NCI-H1436 treated with DMSO at 0.1 percent for 48 hours (cell line): ENCODE measurements at places on chromosomes 5 and 9.

GRCh38 chr9:75979362-75979761, 88.9 kb downstream of the PCSK5 start:
- DNase-seq = no peak

DNA sequence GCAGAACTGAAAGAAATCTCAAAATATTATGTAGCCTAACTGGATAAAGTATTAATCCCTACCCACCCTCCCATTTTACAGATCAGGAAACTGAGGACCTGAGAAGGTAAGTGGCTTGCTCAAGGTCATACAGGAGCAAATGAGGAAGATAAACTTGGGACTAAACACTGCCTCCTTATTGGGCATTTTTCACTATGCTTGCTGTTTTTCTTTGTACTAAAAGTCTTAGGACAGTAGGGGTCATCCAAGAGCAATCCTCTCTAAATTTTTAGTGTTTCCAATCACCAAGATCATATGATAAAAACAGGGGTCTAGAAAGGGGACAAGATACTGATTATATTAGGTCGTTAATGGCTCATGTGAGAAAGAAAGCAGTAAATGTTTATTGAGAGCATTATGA, 80.8 kb downstream of the RORB start:
- DNase-seq = no peak

- no peak for DNase-seq
Measured at GRCh38 chr9:129336601-129337331, 158.7 kb upstream of the IER5L start.

DNA sequence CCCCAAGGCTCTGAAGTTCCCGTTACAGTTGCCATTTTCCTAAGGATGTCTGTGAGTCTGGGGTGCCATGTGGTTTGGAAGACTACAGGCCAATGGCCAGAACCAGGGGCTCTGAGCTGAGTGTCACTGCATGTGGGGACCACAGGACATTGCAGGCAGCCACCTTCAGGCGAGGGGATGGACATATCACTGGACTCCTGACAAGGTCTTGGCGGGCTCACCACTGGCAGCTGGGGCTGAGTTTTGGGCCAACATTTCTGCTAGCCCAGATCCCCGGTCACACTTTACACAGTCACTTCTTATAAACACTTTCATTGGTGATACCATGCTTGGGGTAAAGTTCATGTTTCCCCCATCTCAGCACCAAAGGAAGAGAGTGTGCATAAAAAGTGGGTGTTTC, 109.8 kb downstream of the RASGRF2 start:
- DNase-seq = no peak

- DNase-seq = no peak
Measured at GRCh38 chr9:121769939-121770338, 118.5 kb downstream of the DAB2IP start.

DNA sequence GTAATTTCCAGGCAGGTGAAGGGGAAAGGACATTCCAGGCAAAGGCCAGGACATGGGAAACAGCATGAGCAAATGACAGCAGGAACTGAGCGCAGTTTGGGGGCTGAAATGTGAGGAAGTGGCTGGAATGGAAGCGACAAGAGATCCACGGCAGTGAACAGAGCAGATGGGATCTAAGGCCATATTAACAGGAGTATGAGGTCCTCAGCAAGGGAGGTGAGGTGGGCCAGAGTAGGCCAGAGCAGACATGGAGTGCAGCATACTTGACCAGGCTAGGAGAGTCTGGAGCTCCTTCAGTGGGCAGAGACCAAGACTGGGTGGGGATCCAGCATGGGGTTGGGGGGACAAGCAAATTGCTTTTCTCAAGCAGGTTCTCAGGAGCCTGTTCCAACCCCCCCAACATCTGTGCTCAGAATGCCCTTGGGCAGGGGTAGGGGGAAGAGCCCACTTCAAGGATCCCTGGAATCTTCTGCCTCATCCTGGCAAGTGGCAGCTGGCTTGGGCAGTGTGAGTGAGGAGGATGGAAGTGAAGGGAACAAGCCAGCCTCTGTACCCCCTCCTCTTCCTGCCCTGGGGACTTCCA, 34.5 kb downstream of the DAB2IP start:
- no peak for DNase-seq

- no peak for DNase-seq
Measured at GRCh38 chr9:136881691-136882108, 4.6 kb upstream of the TRAF2 start.

- DNase-seq = no peak
Measured at GRCh38 chr5:951940-952596, 56.5 kb upstream of the NKD2 start.

- no peak for DNase-seq
Measured at GRCh38 chr5:143397302-143398052, 6.0 kb downstream of the NR3C1 start.

DNA sequence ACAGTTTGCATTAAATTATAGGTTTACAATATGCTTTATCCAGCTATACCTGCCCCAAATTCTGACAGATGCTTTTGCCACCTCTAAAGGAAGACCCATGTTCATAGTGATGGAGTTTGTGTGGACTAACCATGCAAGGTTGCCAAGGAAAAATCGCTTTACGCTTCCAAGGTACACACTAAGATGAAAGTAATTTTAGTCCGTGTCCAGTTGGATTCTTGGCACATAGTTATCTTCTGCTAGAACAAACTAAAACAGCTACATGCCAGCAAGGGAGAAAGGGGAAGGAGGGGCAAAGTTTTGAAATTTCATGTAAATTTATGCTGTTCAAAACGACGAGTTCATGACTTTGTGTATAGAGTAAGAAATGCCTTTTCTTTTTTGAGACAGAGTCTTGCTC, 41.0 kb downstream of the FXN start:
- no peak for DNase-seq

DNA sequence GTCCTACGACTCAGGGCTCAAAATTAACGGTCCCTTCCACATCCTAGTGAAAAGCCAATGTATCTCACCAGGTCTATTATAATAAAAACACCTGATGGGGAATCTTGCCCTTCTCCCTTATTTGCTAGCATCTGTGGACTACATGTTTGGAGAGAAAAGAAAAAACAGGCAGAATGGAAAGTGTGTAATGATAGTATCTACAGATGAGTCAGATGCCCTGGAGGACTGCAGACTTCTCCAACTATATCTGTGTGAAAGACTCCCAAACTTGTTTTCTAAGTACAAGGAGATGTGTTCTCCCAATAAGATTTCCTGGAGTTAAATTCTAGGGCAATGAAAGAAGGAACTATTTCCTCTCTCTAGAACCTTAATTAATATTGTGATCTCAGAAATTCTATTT, 66.0 kb downstream of the FOXB2 start:
- no peak for DNase-seq

DNA sequence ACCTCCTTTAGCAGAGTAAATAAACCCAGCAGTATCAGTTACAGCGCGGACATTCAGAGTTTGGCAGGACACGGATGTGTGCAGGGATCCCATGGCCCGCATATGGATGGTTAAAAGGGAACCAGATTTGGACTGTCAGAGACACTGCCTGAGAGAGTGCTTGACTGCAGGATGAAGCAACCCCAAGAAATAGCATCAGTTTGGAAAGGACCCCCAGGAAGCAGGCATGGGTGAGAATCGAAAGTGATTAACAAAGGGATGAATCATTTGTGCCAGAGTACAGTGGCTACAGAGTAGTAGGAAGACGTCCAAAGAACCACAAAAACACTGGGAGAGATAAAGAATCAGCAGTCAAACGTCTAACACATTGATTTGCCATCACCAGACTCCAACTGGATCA, 5.5 kb downstream of the C7 start:
- DNase-seq = no peak

- no peak for DNase-seq
Measured at GRCh38 chr9:18976709-18977531, 56.1 kb downstream of the SAXO1 start.

DNA sequence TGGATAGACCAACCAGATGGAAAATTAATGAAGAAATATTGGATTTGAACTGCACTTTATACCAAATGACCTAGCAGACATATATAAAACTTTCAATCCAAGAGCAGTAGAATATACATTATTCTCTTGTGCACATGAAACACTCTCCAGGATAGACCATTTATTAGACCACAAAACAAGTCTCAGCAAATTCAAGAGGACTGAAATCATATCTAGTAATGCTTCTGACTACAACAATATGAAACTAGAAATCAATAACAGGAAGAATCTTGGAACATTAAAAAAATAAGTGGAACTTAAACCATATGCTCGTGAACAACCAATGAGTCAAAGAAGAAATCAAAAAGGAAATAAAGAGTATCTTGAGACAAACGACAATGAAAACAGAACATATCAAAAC, 150.0 kb upstream of the CD180 start:
- DNase-seq = no peak

DNA sequence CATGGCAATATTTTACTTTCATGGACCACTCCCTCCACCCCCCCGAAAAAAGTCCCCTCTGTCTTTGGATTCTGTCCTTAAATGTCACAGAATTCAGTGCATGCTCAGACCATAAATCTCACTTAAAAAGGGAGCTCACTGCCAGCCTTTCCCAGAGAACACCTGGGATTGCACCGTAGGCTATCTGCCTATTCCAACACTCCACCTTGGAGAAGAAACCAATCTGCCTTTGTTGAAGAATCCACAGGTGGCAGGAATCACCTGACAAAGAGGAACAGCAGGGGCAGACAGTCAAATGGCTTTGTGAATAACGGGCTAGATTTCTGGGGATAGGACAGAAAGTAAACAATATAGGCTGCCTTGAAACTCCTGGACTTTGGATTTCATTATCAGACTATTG, 306.7 kb upstream of the BRINP1 start:
- DNase-seq = no peak

- no peak for DNase-seq
Measured at GRCh38 chr5:60349891-60350415, 350.0 kb downstream of the DEPDC1B start.
